ENCODE measurements at places on chromosomes 1 and 21. TPM values are rescaled to one million over a fixed set of nuclear protein-coding genes. Genes with fewer than 3 reads are reported as not detected.

GRCh38 chr1:161171696-161172095 lies 5.5 kb downstream of the PPOX start:
- peaks cover 70% of the 10 kb centered on the region for H3K36me3 ChIP-seq
- peaks cover 28% of the 10 kb centered on the region for H3K4me1 ChIP-seq
- H3K27me3 ChIP-seq, result no peaks in the 10 kb centered on the region
- H3K4me3 ChIP-seq, result no peak overlapping the region
- no peak for DNase-seq

DNA sequence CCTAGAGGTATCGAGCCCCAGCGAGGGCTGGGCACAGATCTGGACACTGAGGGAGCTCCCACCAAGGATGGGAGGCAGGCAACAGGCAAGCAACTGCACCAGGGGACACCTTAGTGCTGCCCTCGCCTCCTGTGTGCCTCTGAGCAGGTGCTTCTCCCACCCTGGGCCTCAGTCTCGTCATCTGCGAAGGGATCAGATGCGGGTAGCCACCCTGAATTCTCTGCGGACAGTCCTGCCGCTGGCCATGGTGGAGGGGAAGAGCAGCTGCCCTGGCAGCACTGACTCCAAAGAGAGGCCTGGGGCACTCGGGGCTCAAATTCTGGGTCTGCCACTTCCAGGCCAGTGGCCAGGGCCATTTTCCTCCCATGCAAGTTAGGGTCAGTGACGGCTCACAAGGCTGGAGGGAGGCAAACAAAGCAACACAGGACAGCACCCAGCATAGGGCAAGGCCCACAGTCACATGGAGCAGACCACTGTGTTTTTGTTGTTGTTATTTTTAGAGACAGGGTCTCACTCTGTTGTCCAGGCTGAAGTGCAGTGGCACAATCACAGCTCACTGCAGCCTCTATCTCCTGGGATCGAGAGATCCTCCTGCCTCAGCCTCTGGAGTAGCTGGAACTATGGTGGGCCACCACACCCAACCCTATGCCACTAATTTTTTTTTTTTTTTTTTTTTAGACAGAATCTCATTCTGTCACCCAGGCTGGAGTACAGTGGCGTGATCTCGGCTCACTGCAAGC lies 7.1 kb upstream of the SDC3 start:
- no peak overlapping the region for H3K27ac ChIP-seq
- peaks cover 7% of the 10 kb centered on the region for H3K4me1 ChIP-seq
- peak; percentile 58 for DNase-seq
- H3K27me3 ChIP-seq, result no peaks in the 10 kb centered on the region
- no peaks in the 10 kb centered on the region for H3K36me3 ChIP-seq
- H3K4me3 ChIP-seq, result no peak overlapping the region

- H3K4me1 ChIP-seq, result peaks cover 67% of the 10 kb centered on the region
- DNase-seq, result no peak
- H3K4me3 ChIP-seq, result peak overlapping the region; percentile 86
- H3K27ac ChIP-seq, result peak overlapping the region; percentile 86
- peaks cover 3% of the 10 kb centered on the region for H3K36me3 ChIP-seq
Observed at GRCh38 chr1:1777583-1777899, 729 bp downstream of the NADK start.

DNA sequence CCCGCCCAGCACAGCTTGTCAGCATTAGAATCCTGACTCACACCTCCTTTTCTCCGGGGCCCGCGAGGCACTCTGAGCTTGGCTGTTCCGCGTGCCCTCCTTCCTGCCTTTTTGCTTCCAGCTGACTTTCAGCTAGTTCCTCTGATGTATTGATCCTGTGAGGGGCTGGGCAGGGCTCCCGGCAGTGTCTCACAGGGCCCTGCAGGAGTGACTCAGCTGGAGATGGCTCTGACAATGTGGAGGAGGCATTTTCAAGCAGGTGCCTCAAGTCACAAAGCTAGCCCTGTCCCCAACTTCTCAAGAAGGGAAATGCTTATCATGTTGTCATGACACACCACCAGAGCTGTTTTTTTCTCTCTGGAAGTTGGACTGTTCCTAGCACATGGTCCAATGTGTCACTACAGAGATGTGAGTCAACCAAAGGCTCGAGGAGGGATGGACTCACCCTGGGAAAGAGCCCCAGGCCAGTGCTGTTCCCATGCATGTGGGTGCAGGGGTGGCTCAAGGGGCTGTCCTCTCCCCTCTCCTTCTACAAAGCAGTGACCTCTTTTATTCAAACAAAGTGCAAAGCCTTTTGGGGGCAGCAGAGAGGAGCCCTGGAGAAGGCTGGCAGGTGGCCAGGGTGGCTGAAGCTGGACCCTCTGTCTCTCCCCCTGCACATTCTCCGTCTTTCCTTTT lies 30.6 kb downstream of the SYT6 start:
- DNase-seq, result no peak
- H3K27me3 ChIP-seq, result no peaks in the 10 kb centered on the region
- H3K27ac ChIP-seq, result no peak overlapping the region
- no peaks in the 10 kb centered on the region for H3K36me3 ChIP-seq

DNA sequence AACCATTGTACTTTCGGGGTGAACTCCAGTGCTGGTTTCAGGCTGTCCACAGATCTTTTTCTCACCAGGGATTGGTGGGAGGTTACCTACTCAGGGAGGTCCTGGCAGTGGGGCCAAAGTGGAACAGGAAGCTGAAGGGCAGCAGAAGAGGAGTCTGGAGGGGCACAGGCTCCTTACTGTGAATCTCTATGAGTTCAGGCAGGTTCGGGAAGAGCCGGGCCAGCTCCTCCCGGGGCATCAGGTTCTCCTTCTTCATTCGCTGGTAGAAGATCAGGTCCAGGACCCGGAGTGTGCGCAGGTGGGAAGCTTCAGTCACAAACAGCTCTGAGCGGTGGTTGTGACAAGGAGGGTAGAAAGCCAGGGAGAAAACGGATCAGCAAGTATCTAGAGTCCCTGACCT lies 26.7 kb downstream of the LRRC71 start:
- no peak overlapping the region for H3K4me3 ChIP-seq
- peaks cover 98% of the 10 kb centered on the region for H3K36me3 ChIP-seq
- no peaks in the 10 kb centered on the region for H3K4me1 ChIP-seq
- H3K27me3 ChIP-seq, result no peaks in the 10 kb centered on the region
- no peak for DNase-seq

- no peaks in the 10 kb centered on the region for H3K27me3 ChIP-seq
- H3K36me3 ChIP-seq, result no peaks in the 10 kb centered on the region
- H3K4me3 ChIP-seq, result no peak overlapping the region
- H3K4me1 ChIP-seq, result no peaks in the 10 kb centered on the region
- H3K27ac ChIP-seq, result no peak overlapping the region
Observed at GRCh38 chr1:153035211-153035610, 4.2 kb downstream of the SPRR1B start.

GRCh38 chr1:32186077-32186476 lies 6.6 kb downstream of the TXLNA start:
- peaks cover 31% of the 10 kb centered on the region for H3K4me1 ChIP-seq
- H3K4me3 ChIP-seq, result no peak overlapping the region
- DNase-seq, result no peak
- H3K36me3 ChIP-seq, result peaks cover 92% of the 10 kb centered on the region
- H3K27me3 ChIP-seq, result no peaks in the 10 kb centered on the region

- no peak overlapping the region for H3K27ac ChIP-seq
- H3K4me1 ChIP-seq, result peaks cover 16% of the 10 kb centered on the region
- H3K36me3 ChIP-seq, result no peaks in the 10 kb centered on the region
- no peak for DNase-seq
Observed at GRCh38 chr1:101311146-101311920, 74.5 kb downstream of the S1PR1 start.

DNA sequence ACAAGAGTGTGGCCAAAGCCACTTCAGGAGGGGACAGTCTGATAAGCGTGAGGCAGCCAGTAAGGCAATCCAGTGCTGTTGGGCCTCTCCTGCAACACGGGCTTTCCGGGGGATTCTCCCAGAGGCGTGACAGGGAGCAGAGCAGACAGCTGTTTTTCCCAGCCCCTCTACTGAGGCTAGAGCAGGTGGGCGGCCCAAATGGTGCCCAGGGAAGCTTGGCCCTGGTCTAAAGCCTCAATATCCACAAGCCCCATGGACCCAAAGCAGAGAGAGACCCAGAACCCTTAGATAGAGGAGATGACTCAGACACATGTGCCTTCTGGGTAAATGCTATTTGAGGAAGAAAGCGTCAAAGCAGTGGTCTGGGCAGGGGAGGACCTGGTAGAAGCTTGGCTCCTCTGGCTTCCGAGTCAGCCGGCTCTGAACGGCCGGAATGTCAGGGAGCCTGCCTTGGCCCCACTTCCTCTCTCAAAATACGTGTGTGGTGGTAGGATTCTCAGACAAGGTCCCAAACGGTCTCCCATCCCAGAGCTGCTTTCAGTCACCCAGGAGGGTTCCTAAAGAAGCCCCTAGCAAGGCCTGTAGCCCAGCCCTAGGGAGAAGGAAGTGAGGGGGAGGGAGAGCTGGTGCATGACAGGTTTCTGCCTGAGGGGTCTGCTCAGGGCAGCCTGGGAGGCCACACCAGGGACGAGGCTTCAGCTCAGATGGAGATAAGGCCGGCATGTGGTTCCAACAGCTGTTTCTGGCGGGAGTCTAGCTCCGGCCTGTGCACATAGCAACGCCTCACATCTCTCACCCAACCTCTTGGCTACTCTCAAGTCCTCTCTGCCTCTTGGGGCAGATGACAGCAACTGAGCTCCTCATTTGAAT lies 28.8 kb downstream of the PIK3C2B start:
- DNase-seq, result no peak
- H3K4me1 ChIP-seq, result peaks cover 63% of the 10 kb centered on the region
- H3K4me3 ChIP-seq, result no peak overlapping the region
- peaks cover 24% of the 10 kb centered on the region for H3K36me3 ChIP-seq

Gene HCN3
- total RNA-seq, result 2.6 TPM

GRCh38 chr1:230016159-230016558 lies 50.9 kb upstream of the GALNT2 start:
- peaks cover 7% of the 10 kb centered on the region for H3K27me3 ChIP-seq
- no peak for DNase-seq
- H3K4me3 ChIP-seq, result no peak overlapping the region

DNA sequence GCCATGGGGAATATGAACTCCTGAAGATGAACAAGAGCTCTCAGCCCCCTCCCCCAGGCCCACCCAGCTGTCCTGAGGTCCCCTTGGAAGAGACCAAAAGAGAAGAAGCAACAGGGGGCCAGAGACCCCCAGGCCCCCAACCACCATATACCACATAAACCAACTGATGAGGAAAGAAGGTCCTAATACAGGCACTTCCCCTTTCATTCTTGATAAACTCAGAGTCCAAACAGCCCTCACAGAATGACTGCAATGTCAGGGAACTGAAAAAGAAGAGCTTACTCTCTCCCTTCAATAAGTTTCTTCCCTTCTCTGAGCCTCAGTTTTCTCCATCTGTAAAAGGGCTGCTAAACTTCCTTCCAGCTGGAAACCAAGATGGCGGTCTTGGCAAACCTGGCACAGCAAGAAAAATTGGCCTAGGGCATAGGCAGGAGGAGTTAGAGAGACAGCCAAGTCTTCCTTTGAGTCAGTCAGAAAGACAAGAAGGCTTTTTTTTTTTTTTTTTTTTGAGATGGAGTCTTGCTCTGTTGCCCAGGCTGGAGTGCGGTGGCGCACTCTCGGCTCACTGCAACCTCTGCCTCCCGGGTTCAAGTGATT lies 90.5 kb downstream of the VWA5B1 start:
- H3K36me3 ChIP-seq, result no peaks in the 10 kb centered on the region
- DNase-seq, result no peak
- H3K27ac ChIP-seq, result no peak overlapping the region
- peaks cover 15% of the 10 kb centered on the region for H3K27me3 ChIP-seq

DNA sequence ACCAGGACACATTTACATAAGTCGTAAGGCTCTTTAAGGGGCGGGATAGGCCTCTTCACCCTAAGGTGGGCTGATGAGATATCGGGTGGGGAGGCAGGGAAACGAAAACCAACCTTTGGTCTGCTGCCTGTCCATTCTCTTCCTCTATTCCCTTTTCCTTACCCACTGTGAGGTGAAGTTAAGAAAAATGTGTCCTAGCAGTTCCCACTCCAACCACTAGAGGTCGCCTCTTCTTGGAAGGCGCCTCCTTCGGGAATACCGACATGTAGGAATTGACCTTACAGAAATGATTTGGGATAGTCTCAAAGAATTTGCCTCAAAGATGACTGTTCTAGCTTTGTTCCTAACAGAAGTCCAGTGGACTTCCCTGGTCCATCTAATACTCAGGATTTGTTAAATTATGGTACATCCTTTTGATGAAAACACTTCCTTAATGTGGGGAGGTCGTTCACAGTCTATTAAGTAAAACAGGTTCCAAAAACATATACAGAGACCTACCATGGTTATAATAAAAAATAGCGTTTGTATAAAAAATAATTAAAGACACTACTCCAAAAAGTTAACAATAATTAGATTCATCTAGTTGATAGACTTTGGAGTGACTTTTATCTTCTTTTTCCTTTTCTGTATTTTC lies 14.1 kb downstream of the AZIN2 start:
- no peak for DNase-seq
- no peak overlapping the region for H3K4me3 ChIP-seq
- H3K27ac ChIP-seq, result no peak overlapping the region
- H3K27me3 ChIP-seq, result no peaks in the 10 kb centered on the region

GRCh38 chr1:82153272-82153629 lies 352.5 kb downstream of the ADGRL2 start:
- no peaks in the 10 kb centered on the region for H3K4me1 ChIP-seq
- DNase-seq, result no peak
- H3K27ac ChIP-seq, result no peak overlapping the region
- H3K27me3 ChIP-seq, result no peaks in the 10 kb centered on the region

Gene HCRTR1
- total RNA-seq, result not detected

- no peaks in the 10 kb centered on the region for H3K36me3 ChIP-seq
- H3K4me1 ChIP-seq, result peaks cover 11% of the 10 kb centered on the region
- no peak overlapping the region for H3K27ac ChIP-seq
- no peaks in the 10 kb centered on the region for H3K27me3 ChIP-seq
- no peak overlapping the region for H3K4me3 ChIP-seq
Observed at GRCh38 chr1:231869364-231869763, 242.8 kb downstream of the DISC1 start.

DNA sequence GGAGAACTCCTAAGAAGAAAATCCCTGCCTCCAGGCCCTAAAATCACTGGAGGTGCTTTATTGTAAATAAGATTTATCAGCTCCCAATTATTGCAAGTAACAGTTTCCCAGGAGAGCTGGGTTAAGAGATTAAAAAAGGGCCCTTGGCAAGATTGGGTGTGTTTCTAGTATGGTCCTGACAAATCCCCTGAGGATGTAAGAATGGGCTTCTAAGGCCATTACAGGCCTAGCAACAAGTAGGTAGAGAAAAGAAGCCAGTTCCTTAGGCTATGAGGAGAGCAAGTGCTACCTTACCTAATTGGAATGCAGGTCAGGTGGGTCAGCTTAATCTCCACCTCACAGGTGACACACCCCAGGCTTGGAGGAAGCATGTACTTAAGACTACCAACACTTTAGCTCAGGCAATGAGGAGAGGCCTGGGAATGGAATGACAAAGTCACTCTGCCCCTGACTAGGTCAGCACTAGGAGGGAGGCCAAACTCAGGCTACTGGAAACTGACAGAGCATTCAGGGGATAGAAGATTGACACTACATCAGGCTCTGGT lies 6.8 kb upstream of the OTUD7B start:
- H3K4me3 ChIP-seq, result no peak overlapping the region
- H3K27ac ChIP-seq, result peak overlapping the region; percentile 70
- DNase-seq, result no peak

GRCh38 chr1:82197606-82198005 lies 396.9 kb downstream of the ADGRL2 start:
- H3K27ac ChIP-seq, result no peak overlapping the region
- no peaks in the 10 kb centered on the region for H3K4me1 ChIP-seq
- no peaks in the 10 kb centered on the region for H3K27me3 ChIP-seq
- H3K36me3 ChIP-seq, result no peaks in the 10 kb centered on the region
- H3K4me3 ChIP-seq, result no peak overlapping the region

Gene FCRL5
- total RNA-seq, result 0.93 TPM
